HCT116 (cell line): ENCODE measurements at places on chromosomes 2 and 18. TPM values are rescaled to one million over a fixed set of nuclear protein-coding genes. Genes with fewer than 3 reads are reported as not detected.

ZC3H8 gene
- 13.4 TPM for total RNA-seq

FAM237A gene
- total RNA-seq, result not detected

HAAO gene
- total RNA-seq, result not detected

FSHR gene
- not detected for total RNA-seq

SLC5A7 gene
- not detected for total RNA-seq

PROC gene
- not detected for total RNA-seq

LRRFIP1 gene
- 76.9 TPM for total RNA-seq

ABCG5 gene
- total RNA-seq, result not detected

WDFY1 gene
- 44.7 TPM for total RNA-seq

FAM117B gene
- 9.1 TPM for total RNA-seq

NGEF gene
- 12.6 TPM for total RNA-seq

- DNase-seq, result no peak
Observed at GRCh38 chr2:232420463-232421188, 14.0 kb downstream of the ALPG start.

- no peak for DNase-seq
Observed at GRCh38 chr18:70671889-70672565, 383.2 kb downstream of the SOCS6 start.

GRCh38 chr18:11762429-11762828 lies 73.4 kb downstream of the GNAL start:
- no peak for DNase-seq

DNA sequence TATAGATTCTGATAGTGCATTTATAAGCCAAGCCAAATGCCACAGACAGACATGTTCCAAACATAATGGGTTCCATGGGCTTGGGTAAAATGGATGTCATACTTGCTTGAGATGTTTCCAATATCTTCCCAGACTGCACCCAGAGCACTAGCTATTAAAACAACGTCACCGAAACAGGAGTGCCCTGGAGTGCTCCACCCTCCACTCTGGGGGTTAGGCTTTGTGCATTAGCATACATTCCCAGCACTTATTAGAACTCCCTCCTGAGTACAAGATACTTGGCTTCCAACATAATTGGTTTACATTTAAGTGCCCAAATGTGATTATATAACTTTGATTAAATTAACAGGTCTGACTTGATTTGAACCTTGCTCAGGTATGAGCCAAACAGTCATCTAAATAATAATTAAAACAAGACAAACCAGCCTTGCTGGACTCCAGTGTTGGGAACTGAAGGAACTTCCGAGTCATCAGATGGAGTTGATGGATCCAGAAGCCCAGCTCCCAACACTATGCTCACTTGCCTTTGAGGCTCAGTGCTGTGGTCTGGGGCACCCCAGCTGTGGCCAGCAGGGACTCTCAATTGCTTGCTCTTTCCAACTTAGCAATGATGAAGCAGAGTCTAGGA lies 60.5 kb upstream of the LGALSL start:
- no peak for DNase-seq

DNA sequence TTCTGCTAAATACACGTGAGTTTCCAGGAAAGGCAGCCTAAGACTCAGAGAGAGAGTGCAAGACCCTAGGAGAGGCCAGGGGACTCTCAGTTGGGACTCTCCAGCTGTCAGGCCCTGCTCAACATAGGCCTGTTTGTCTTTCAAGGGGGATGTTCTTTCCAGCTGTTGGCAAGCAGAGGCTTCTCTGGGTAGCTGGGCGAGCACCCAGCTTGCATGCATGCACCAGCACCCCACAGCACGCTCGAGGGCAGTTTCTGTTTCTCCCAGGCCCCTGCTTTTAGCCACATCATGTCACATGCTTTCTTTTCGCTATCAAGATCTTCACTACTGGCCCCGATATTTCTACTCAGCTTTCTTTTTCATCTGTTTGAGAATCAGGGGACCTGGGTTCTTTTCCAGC lies 479.3 kb upstream of the HS6ST1 start:
- DNase-seq, result no peak

GRCh38 chr18:26495287-26495686 lies 53.1 kb downstream of the KCTD1 start:
- DNase-seq, result no peak

- DNase-seq, result no peak
Observed at GRCh38 chr2:240594511-240595380, 8.2 kb downstream of the CAPN10 start.

- no peak for DNase-seq
Observed at GRCh38 chr2:144015036-144015435, 504.9 kb downstream of the ZEB2 start.

GRCh38 chr2:151161821-151162551 lies 99.7 kb downstream of the RBM43 start:
- no peak for DNase-seq

- no peak for DNase-seq
Observed at GRCh38 chr2:155266583-155266982, 568.1 kb downstream of the KCNJ3 start.

DNA sequence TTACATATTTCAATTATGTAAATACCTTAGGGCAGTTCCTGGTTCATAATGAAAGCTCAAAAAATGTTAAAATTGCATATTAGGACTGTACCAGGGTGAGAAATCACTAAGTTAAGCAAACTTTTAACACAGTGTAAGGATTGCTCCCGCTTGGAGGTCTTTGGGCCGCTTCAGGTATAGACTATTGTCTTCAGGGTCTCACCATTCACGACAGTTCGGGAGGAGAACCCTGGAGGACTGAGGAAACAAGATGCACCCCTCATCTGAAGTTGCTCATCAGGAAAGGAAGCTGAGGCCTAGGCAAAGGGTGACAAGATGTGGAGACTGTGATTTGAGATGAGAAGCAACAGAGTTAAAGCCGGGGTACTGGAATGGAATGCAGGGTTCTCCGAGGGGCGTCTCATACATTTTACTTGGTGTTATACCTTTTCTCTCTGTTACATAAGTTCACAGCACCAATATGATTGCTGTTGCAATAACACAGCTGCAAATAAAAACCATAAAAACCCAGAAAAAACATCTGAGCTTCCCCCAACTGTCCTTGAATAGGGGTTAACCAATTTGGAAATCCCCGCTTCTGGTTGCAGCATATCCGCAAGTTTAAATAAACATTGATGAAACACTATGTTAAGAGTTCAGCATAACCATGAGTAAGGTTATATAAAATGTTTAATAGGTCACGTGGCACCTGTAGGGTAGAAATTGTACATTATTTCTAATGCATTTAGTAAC lies 40.1 kb downstream of the FBXO48 start:
- no peak for DNase-seq

DNA sequence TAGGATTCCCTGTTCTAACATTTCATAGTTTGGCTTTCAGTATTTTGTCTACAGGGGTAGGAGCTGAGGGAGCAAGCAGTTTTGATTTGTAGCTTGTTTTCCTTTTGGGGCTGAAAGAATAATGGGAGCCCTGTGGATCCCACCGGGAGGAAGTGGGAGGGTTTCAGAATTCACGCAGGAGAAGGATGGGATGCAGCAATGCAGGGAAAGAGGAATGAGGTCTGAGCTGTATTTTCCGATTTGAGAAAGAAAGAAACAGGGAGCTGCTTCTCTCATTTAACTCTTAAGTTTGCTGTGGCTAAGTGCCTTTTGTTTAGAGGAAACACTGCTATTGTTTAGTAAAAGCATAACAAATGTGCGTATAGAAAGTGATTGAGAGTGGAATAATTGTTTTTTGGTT lies 141.0 kb downstream of the ADCYAP1 start:
- no peak for DNase-seq

GRCh38 chr2:28600181-28600580 lies 104.3 kb downstream of the PLB1 start:
- no peak for DNase-seq

- DNase-seq, result no peak
Observed at GRCh38 chr18:24875286-24875685, 414.8 kb downstream of the HRH4 start.

DNA sequence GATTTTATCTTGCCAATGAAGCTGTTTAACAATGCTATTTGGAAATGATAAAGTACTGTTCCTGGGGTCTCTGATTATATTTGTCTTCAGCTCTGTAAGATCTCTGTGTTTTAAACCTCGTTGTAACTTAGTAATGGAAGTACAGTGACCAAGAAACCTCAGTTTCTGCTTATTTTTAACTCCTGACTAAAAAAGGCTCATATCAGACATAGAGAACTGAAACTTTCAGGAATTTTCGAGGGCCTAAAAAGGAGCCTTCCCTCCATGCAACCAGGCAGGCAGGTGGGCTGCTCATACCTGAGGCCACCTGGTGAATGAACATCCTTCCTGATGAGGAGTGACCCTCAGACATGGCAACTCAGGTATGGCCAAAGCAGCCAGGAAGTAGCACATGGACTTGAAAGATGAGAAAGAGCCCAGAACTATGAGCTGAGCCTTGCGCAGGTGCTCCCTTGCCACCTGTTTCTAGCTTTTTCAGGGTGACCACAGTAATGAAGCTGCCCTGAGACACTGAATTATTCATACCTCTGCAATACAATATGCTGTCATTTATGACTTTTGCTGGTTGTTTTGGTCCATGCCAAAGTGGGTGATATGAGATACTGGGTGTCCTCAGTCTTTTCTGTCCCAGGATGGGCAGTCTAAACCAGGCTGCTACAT lies 23.9 kb downstream of the MYO3B start:
- no peak for DNase-seq

DNA sequence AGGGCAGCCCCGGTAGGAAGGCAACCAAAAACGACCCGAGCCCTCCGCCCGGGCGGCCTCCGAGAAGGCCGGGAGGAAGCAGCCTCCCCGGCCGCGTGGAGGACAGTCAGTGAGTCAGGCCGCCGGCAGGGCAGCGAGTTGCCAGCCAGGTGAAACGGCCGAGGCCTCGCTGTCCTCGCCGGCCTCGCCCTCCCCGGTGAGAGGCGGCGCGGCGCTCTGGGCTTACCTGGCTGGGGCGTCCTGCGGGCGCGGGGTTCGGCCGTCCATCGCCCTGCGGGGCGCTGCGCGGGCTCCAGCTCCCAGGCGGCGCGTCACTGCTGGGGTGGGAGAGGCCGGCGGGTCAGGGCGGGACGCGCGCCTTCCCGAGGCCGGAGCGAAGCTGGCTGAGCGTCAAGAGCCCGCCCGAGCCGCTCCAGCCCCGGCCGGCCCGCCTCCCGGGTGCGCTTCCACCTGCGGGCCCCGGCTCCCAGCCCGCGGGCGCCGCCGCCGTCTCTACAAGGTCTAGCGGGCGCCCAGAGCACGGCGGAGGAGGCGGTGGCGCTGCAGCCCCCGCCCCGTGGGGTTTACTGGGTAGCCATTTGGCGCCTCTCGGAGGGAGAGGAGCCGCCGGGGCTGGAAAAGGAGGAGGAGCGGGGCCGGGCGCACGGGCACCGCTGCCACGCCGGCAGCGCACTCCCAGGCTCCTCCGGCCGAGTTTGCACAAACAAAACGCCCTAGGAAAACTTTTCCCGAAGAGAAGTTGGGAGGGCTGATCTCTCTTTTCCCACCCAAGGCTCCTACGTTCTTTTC lies 499 bp downstream of the COBLL1 start:
- peak; percentile 46 for DNase-seq

DNA sequence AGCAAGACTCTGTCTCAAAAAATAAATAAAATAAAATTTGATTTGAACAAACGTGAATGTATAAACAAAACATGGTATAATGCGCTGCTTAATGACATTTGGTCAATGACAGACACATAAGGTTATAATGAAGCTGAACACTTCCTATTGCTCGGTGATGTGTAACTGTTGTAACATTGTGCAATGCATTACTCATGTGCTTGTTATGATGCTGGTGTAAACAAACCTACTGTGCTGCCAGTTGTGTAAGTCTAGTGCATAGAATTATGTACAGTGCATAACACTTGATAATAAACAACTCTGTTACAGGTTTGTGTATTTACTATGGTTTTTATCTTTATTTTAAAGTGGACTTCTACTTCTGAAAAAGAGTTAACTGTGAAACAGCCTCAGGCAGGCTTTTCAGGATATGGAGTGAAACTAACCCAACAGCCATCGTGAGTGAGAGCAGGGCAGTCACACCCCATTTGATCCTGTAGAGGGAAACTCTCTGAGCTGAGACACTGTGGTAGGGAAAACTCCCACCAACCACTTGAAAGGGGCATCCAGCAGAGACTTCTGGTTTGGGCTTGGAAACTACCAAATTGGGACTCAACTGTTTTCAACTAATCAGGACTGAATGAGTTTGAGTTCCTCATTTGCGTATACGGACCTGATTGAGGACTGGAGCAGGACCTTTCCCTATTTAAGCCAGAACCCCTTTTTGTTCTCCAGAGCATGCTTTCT lies 8.7 kb upstream of the RPRD1A start:
- no peak for DNase-seq

DNA sequence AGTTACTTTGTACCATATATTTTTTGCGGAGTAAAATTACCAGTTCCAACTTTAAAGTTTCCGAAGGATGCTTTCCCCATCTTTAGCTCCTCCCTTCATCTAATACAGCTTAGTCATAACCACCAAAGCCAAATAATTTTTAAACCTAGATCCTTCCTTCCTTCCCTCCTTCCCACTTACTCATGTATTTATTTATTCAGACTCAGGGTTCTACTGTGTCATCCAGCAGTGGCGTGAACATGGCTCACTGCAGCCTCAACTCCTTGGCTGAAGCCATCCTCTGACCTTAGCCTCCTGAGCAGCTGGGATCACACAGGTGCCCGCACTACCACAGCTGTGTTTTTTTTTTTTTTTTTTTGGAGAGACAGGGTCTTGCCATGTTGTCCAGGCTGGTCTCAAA lies 4.4 kb downstream of the LPIN2 start:
- DNase-seq, result no peak

DNA sequence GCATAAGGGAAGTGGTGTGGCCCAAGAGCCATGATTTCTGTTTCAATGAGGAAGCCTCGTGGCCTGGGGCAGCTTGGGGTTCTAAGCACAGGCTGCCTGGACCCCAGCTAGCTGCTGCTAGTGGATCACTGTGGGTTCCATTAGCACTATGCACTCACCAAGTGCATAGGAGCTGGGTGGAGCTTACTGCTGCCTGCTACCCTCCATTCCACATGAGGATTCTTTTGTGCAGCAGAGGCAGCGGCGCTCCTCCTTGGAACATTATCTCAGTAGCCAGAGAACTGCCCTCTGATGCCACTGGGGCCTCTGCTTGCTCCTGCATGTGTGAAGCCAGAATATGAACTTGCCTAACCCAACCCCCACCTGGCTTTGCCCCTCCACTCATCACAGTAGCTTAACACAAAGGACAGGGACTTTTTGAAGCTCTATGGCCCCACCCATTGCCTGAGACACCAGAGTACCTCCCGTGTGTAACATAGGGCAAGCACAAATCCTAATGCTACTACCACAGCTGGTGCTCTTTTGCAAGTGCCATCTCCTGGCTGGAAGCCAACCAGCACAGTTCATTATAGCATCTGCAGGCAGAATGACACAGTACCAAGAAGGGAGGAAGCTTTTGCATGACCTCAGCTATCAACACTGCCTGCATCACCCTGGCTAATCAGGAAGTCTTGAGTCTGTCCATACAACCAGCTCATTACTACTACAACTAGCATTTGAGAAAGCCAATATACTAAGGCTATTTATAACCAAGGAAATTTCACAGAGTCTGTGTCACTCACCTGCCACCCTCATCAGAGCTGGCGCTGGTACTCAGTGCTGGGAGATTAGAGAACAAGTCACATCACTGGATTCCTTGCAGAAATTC lies 297.0 kb upstream of the GULP1 start:
- no peak for DNase-seq

GRCh38 chr2:64143169-64144056 lies 807 bp downstream of the PELI1 start:
- DNase-seq, result no peak

- no peak for DNase-seq
Observed at GRCh38 chr2:127721311-127721977, 20.1 kb downstream of the SFT2D3 start.

- no peak for DNase-seq
Observed at GRCh38 chr2:231397011-231397927, 1.8 kb downstream of the B3GNT7 start.
